Astrocyte (in vitro differentiated cells and primary cell): ENCODE measurements at places on chromosomes 3 and 15.

DNA sequence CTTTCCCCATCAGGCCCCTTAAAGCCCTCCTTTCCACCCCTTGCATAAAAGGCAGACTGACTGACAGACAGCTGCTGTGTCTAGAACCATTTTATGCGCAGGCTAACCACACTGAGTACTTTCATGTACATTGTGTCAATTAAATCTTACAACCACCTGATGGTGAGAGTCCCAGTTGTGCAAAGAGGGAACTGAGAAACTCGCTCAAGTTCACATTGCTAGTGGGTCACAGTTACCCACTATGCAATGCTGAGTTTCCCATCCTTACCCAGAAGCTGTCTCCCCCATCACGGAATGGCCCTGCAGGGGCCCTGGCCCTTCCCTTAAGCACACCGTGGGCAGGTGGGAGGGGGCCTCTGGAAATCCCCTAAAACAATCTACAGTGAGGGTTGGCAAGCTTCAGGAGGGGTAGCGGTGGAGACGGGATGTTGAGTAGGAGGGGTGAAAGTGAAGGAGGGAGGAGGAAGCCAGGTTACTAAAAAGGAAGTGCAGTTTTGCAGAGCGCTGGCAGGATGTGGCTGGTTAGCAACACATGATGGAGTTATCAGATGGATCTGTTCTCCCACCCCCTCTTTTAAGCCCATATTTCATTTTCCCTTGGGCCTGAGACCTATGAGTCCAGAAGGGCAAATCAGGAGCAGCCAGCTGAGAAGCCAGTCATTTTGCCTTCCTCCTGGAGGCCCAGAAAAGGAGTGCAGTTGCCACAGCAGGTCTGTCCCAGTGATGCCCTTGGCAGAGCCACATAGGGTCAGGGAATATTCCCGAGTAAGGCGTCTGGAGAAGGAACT lies 30.0 kb downstream of the STARD5 start:
- no peak for DNase-seq

- DNase-seq: no peak
Measured at GRCh38 chr3:65582012-65582717, 456.6 kb downstream of the MAGI1 start.

DNA sequence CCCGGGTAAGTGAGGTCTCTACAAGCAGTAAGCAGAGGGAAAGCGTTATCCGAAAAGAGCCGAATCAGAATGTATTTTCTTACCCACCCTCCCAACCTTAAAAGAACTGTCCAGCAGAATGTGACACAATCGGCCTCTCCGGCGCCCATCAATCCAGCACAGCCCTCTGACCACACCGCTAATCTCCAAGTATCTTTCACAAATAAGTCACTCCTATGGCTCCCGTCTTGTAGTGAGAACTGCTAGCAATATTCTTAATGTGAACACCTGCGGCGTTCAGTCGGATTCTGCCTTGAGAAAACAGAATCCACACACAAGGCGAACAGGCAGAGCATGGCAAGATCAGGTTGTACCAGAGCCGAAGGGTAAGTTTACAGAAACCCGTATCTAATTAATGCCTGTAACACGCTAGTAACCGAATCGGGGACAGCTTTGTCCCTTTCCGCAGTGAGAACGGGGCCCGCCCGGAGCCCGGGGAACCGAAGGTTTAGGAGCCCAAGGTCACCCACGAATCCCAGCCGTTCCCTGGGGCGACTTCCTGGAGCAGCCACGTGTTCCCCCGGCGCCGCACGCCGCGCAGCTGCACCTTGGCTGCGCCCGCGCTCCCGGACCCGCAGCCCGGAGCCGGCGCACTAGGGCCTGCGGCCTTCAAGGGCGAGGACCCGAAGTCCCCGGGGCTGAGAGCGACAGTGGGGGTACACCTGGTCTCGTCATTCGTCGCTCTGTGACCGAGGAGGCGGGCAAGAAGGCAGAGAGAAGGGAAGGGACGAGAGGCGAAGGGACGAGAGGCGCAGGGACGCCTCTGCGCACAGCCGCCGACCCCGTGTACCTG lies 672 bp downstream of the TFRC start:
- peak; percentile 22 for DNase-seq

GRCh38 chr3:50322115-50322385 lies 495 bp downstream of the HYAL2 start:
- DNase-seq: no peak

DNA sequence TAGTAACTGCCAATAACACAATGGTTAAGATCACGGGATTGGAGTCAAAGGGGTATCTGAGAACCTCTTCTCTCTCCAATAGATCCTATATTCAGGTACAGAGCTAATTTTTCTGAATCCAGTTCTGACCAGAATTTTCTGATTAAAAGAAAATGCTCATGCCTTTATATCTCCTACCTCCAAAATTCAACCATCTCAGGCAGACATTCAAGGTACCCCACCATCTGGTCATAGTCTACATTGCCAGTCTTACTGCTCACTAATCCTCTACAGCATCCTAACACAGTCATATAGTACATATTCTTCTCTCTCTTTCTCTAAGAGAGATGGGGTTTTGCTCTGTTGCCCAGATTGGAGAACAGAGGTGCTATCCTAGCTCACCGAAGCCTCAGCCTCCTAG lies 59.1 kb downstream of the LSAMP start:
- no peak for DNase-seq

- DNase-seq: no peak
Measured at GRCh38 chr15:78360958-78361718, 21.0 kb downstream of the CRABP1 start.

DNA sequence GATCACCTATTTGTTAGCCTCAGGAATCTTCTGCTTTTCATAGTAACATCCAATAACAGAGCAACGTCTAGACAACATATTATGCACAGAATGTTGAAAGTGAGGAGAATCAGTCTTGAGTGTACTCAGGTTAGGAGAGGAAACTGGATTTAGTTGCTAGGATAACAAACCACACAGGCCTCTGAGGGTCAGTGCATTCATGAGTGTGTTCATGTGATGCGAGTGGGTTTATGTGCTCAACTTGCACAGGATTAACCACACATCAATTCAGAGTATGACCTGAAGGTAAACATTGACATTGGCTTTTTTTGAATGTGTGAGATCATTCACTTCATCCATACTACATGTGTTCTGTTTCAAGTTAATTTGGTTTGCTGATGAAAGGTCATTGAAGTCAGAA lies 287.6 kb downstream of the DIPK2A start:
- DNase-seq: peak; percentile 27

- no peak for DNase-seq
Measured at GRCh38 chr3:138949445-138950005, 2.5 kb downstream of the FOXL2NB start.

DNA sequence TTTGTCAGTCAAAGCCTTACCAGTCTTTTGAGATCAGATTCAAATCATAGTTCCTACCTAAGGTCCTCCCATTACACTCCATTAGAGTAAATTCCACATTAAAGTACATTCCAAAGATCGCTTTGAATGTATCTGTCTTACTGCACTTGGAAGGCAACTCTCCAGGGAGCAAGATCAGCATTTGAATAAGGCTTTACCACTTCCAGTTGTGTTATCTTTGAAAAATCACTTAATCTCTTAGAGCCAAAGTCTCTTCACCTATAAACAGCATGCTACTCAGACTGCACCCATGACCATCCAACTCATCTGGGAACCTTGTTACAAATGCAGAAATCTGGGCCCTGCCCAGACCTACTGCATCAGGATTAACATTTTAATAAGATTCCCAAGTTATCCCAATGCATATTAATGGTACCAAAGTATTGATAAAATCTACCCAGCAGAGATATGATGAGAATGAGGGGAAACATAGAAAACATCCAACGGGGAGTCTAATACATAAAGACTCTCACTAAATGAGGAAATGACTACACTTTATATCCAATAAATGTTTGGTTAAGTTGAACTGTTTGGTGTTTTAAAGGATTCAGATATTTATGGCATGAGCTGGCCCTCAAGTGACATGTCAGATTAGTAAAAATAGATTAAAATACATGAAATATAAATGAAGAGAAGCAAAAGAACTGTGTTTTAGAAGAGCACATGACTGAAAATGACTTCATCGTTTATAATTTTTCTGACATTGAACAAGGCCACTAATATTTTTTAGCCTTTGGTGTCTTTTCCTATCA lies 75.9 kb downstream of the TNIK start:
- peak; percentile 54 for DNase-seq

- DNase-seq: no peak
Measured at GRCh38 chr15:93158097-93158900, 69.3 kb upstream of the RGMA start.

- no peak for DNase-seq
Measured at GRCh38 chr15:42356851-42357250, 2.5 kb upstream of the CAPN3 start.

GRCh38 chr3:193775421-193776077 lies 182.5 kb downstream of the OPA1 start:
- no peak for DNase-seq

DNA sequence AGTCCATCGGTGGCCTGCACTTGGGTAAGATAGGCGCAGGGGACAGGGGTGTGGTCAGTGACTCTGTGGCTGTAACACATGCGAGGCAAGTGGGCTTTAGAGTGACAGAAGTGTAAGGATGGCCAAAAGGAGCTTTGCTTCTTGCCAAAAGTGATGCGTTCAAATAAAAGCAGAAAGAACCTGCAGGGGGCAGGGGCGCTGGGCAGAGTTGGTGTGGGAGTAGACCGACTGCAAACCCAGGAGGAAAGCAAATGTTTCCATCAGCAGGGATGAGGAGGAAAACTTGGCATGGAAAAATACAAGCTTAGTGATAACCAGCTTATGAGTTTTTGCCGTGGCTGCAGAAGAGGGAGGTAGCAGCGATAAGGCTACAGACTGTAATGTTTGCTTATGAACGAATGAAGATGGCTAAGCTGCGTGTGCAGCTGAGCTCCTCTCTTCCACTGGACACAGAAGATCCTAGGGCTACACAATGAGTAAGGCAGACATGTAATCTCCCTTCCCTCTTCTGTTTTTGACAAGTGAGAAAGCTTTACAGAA lies 149.4 kb downstream of the WNT5A start:
- DNase-seq: no peak

GRCh38 chr3:68681766-68682165 lies 250.6 kb downstream of the TAFA4 start:
- DNase-seq: no peak

DNA sequence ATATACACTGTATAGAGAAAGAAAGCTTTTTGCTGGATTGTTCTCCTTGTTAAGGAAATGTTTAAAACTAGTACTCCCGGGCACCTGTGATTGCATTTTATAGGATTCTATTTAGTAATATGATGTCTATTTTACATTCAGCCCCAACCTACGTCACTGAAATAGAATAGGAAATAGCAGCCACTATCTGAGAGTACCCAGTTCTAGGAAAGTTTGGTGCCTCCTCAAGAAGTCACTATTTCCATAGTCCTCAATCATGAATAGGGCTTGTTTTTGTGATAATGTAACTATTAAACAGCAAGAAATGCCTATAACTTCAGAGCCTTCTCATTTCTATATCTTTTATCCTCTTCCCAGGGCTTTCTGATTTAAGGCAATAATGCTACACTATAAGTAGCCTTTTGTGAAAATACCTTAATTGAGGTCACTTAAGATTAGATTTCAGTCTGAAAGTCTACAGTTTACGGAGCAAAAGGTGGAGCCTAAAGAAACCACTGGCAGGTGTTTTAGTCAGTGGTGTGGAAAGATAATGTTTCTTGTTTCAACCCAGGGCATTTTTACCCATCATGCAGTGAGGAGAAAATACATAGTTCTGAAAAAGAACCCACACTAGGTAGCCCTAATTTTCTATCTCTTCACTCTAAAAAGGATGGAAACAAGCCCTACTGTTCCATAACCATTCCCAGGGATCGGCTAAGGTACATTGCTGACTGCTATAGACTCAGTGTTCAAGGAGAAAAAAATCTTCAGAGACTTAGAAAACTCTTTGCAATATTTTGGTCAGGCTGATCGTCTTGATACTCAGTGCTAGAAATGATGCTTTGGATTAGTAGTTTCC lies 38.7 kb downstream of the TIGIT start:
- DNase-seq: no peak
